ENCODE measurements at places on chromosomes 4 and X.
A peak's percentile ranks its signal among the peaks of the same experiment; 100 is the strongest.

GRCh38 chr4:37765741-37766140 is 60.7 kb upstream of the PGM2 start:
- DNase-seq, result no peak

GRCh38 chrX:38718311-38718710 is 82.9 kb upstream of the MID1IP1 start:
- DNase-seq, result no peak

GRCh38 chr4:74659576-74660411 is 134.5 kb downstream of the BTC start:
- DNase-seq, result no peak

GRCh38 chrX:143536176-143536575 is 18.9 kb upstream of the SPANXN3 start:
- no peak for DNase-seq

- no peak for DNase-seq
These were observed 81.8 kb upstream of the SMARCA5 start for GRCh38 chr4:143431526-143432257.

GRCh38 chr4:88857588-88857987 is 160.0 kb upstream of the NAP1L5 start:
- no peak for DNase-seq

GRCh38 chrX:102599951-102600579 is 750 bp downstream of the ARMCX5 start:
- DNase-seq, result no peak

DNA sequence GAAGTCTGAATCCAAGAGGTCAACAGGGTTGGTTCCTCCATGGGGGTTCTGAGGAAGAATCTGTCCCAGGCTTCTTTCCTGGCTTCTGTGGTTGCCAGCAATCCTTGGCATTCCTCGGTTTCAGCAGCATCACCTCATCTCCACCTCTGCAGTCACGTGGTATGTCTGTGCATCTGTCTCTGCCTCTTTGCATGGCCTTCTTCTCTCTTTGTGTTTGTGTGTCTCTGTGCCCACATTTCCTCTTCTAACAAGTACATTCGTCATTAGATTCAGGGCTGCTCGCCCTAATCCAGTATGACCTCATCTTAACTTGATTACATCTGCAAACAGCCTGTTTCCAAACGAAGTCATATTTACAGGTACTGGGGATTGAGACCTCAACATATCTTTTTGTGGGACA is 114.0 kb downstream of the BCOR start:
- DNase-seq, result no peak

DNA sequence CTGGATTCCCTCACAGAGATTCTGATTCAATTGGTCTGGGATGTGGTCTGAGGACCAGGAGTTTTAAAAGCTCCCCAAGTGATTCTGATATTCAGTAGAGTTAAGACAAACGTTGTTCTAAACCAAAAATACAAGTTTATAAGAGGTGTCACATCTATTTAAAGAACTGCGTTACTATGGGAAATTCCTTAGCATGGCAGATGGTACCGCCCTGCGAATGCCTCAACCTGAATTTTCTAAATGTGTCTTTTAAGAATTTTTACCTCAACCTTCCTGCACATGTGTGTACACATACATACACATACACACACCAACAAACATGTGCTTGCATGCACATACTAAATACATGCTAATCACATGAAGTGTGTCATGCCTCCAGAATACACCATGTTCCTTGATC is 328.9 kb upstream of the TAPT1 start:
- no peak for DNase-seq

DNA sequence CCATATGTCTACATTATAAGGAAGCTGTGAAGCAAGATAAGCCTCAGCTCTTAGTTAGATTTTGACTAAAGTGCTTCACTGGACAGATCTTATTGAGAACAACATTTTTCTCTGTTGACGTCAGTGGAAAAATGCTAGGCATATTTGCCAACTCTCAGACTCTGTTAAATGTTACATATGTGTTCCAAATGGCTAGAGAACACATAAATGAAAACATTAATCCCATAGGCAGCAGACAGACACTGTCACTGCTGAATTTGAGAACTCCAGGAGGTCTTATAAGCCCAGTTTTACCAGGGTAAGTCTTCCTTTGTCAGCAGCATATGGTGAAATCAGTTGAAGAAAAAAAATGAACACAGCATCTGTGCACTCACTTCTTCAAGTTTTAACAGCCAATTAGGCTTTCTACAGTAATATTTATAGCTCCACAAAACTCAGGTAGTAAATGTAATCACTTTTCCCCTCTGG is 186.9 kb downstream of the CAMK2D start:
- no peak for DNase-seq

GRCh38 chr4:39756159-39756558 is 58.2 kb downstream of the UBE2K start:
- DNase-seq, result no peak

GRCh38 chrX:6661736-6662135 is 126.8 kb upstream of the VCX3A start:
- no peak for DNase-seq

DNA sequence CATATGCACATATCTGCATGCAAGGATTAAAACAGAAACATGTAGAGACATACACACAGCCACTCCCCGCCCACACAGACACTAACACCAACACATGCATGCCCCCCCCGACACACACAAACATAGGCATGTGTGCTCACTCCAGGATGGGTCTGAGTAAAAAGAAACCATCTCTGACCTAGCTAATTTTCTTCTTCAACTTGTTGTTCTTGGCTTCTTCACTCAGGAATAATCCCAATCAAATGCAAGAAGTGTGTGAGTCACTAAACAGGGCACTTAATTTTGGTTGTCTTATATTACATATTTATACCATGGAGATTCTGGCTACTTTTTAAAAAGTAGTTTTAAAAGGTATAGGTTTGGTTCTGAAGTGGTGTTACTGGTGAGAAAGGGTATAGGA is 28.3 kb downstream of the ENOX2 start:
- DNase-seq, result no peak

GRCh38 chr4:93384241-93384640 is 444.3 kb upstream of the ATOH1 start:
- no peak for DNase-seq

DNA sequence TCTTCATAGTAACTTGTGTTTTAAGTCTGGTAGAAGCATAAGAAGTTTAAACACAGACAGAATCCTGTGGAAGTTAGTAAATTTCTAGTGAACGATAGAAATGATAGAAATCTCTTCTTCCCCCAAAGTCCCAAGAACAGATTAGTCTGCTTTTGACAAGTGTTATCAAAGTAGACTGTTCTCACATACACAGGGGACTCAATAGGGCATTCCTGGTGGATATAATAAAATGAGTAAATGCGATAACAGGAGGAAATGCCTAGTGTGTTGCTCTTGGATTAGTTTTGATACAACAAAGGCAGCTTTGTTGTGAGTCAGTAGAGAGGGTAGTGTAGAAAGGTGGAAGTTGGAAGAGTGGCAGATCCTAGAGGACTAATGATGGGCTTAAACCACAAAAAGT is 43.5 kb downstream of the CLCN3 start:
- DNase-seq, result no peak

GRCh38 chr4:159434114-159434870 is 331.4 kb downstream of the RAPGEF2 start:
- no peak for DNase-seq

DNA sequence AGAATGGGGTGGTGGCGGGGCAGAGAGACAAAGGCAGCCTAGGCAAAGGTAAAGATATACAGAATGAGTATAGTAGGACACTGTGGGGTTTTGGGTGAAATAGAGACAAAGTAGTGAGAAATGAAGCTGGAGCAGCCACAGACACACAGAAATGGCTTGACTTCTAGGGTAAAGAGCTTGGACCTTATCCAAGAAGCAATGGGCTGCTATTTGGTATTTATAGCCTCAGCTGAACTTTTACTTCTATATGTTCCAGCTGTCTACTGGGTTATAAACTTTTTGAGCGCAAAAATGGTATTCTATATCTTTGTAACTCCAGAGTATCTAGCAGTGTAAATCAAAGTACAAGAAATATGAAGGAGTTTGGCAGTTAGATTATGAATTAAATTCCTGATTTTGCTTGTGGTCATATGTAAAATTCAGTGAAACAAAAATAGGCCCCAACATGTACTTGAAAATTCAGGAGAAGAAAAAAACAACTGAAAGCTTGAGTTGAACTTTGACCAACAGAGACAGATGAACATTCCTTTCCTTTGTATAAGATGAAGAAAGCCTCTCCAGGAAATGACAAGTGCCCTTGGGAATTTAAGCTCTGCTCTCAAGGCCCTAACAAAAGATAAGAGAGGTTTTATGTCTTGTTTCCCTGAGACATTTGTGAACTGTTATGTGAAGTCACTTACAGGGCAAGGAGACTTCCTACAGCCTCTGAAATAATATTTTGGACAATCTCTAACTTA is 354.1 kb downstream of the CHIC1 start:
- no peak for DNase-seq

GRCh38 chr4:20251031-20251795 is 492 bp upstream of the SLIT2 start:
- DNase-seq, result no peak

GRCh38 chrX:152641996-152642395 is 4.3 kb downstream of the GABRQ start:
- DNase-seq, result no peak

- no peak for DNase-seq
These were observed 639.6 kb downstream of the MID1IP1 start for GRCh38 chrX:39440799-39441284.

- no peak for DNase-seq
These were observed 10.3 kb downstream of the GPR174 start for GRCh38 chrX:79154596-79155359.

GRCh38 chr4:20529691-20530090 is 170.6 kb upstream of the PACRGL start:
- DNase-seq, result no peak

DNA sequence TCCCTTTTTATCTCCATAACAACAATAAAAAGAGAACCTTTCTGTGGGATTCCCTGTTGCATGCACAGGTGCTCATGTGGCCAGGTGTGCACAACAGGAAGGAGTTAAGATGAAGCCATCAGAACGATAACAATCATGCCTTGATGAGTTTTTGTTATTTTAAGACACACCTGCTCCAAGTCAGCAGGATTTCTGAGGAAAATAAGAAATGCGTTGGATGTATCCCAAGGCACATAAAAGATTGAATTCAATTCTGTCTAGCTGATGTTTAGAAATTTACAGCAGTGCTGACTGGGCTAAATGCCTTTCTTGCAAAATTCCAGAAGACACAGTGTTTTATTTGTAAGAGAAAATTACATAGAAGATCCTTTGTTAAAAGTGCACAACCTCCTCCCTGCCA is 1678.2 kb downstream of the ARAP2 start:
- no peak for DNase-seq

GRCh38 chr4:78671903-78672815 is 104.0 kb upstream of the BMP2K start:
- DNase-seq, result no peak

- no peak for DNase-seq
These were observed 62.5 kb downstream of the TBCK start for GRCh38 chr4:106253364-106254129.

DNA sequence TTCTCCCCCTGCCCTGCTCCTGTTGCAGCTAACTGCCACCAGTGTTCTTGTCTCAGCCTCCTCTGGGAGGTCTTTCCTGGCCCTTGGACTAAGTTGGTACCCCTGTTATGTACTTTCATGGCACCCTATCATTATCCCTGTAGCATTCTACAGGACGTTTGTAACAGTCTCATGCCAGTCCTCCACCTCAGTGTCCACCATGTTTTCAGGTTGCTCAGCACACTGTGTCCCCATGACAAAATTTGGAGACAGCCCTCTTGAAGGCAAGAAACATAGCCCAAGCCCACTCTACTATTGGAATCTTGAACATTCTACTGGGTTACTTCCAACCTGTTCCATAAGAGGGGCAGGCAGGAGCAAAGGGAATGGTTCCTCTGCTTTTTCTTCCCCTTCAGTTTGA is 194.4 kb upstream of the ANXA3 start:
- no peak for DNase-seq

DNA sequence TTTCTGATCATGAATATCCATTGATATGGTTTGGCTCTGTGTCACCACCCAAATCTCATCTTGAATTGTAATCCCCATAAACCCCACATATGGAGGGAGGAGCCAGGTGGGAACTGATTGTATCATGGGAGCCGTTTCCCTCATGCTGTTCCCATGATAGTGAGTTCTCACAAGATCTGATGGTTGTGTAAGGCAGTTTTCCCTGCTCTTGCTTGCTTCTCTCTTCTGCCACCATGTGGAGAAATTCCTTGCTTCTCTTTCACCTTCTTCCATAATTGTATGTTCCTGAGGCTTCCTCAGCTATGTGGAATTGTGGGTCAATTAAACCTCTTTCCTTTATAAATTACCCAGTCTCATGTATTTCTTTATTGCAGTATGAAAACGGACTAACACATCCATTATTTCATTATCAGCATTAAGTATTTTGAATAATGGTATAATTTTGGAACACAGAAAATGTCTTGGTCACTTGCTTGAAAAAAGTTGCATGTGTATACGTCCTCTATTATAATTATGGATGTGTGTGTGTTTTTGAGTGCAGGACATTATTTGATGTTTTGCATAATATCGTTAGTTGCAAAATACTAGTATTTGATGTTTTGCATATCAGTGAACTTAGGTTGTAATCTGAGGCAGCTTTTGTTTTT is 334.6 kb downstream of the PCDH10 start:
- DNase-seq, result no peak

DNA sequence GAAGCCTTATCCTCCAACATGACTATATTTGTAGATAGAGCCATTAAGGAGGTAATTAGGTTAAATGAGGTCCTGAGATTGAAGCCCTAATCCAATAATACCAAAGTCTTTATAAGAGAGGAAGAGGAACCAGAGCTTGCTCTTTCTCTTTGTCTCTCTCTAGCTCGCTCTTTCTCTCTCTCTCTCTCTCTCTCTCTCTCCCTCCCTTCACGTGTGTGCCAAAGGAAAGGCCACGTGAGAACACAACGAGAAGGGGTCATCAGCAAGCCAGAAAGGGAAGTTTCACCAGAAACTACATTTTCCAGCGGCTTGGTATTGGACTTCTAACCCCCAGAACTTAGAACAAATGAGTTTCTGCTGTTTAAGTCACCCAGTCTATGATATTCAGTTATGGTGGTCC is 1540.5 kb downstream of the C4orf33 start:
- no peak for DNase-seq

DNA sequence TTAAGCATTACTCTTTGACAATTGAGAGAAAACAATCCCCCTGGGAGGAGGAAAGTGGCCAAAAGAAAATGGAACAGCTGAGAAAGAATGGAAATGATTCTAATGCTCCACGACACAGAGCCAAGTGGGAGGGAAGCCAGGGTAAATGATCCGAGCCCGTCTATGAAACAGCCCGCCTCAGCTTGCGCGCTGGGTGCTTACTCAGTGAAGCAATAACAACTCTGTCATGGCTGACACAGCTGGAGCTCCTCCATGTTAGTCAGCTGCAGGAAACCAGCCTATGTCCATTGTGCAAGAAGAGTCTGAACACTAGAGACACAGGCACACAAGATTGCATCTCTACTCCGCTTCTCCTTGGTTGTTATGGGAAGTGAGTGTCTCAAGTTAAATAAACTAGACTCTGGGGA is 19.3 kb downstream of the NOA1 start:
- DNase-seq, result peak; percentile 93

GRCh38 chr4:107283587-107284559 is 247.8 kb upstream of the DKK2 start:
- no peak for DNase-seq

Data from SIG-M5 (cell line).